ENCODE measurements at places on chromosomes 1 and 21.
A peak's percentile ranks its signal among the peaks of the same experiment; 100 is the strongest.

DNA sequence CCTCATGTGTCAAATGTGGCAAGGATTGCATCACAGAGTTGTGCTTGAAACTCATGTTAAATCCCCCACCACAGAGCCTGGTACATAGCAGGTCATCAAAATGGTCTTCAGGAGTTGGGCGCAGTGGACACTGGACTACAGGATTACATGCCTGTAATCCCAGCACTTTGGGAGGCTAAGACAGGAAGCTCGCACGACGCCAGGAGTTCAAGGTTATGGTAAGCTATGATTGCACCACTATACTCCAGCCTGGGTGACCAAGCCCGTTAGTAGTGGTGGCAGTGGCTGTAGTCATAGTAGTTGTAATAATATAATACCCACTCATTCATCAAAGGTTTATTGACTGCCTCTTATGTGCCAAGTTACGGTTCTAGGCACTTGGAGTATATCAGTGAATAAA, 123.4 kb upstream of the IRF2BP2 start:
- DNase-seq: no peak

DNA sequence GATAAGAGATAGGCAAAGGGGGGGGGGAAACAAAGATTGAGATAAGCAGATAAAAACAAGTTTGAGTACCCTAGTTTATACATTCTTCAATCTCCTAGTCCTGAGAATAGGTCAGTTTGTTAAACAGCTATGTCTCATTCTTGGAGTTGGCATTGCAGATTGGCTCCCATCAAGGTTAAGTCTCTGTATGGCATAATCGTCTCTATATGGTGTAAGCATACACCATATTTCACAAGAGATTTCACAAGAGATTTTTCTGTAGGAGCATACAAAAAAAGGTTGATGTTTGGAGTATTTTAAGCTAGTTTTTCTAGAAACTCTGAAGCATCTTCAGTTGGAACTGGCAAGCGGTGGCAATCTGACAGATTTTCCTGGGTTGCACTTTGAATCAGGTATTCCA, 35.8 kb downstream of the NCAM2 start:
- DNase-seq: no peak

GRCh38 chr21:25501996-25502665, 105.2 kb downstream of the MRPL39 start:
- DNase-seq: no peak

GRCh38 chr1:159867664-159868026, 5.2 kb upstream of the VSIG8 start:
- DNase-seq: peak; percentile 96

- DNase-seq: no peak
These were observed 404.1 kb downstream of the PTPRU start for GRCh38 chr1:29640428-29640785.

GRCh38 chr1:58390091-58390490, 156.4 kb downstream of the OMA1 start:
- DNase-seq: no peak

DNA sequence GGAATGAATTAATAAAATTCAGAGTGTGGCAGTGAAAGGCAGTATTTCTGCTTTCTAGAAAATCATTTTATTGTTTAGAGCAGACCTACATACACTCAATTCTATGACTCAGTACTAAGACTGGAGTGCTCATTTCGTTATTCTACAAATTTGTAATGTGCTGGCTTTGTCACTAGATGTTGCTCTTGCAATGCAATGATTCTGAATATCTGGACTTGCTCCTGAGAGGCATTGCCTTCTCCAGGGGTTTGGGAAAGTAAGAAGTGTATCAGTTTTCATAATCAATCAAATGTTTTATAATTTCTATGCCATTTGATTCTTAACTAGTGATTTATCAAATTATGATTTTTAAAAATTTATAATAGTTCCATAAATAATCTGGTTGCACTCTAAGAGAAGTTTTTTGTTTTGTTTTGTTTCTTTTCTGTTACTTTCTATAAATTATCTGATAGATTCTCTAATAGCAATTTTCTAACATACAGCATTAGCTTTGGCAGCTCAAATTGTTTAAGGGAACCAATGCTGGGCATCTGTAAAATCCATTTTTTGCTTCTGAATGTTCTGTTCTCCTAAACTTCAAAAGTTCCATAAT, 280.5 kb upstream of the SGIP1 start:
- DNase-seq: peak; percentile 79

DNA sequence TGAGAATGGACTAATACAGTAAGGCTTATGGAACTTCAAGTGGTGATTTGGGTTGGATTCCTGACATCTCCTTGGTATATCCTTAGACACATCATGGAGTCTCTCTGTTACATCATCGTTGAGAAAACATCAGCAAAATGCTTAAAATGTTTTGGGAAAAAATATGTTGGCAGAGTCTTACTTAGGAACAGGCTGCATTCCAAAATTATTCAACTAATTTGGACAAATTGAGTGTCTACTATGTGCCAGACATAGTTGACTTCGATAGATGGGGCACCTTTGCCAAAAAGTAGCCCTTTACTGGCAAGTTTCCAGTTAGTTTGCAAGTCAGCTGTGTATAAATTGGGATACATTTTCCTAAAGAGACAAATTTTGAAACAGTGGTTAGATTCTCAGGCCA, 253.4 kb upstream of the ST6GALNAC5 start:
- no peak for DNase-seq

GRCh38 chr1:199089393-199090122, 450.7 kb downstream of the PTPRC start:
- no peak for DNase-seq

GRCh38 chr1:51444534-51445192, 74.4 kb downstream of the EPS15 start:
- DNase-seq: no peak

GRCh38 chr1:184418652-184419349, 32.0 kb downstream of the C1orf21 start:
- no peak for DNase-seq
